ENCODE measurements at places on chromosomes 3 and 15.

GRCh38 chr3:17354341-17354740, 388.1 kb downstream of the TBC1D5 start:
- DNase-seq: no peak

DNA sequence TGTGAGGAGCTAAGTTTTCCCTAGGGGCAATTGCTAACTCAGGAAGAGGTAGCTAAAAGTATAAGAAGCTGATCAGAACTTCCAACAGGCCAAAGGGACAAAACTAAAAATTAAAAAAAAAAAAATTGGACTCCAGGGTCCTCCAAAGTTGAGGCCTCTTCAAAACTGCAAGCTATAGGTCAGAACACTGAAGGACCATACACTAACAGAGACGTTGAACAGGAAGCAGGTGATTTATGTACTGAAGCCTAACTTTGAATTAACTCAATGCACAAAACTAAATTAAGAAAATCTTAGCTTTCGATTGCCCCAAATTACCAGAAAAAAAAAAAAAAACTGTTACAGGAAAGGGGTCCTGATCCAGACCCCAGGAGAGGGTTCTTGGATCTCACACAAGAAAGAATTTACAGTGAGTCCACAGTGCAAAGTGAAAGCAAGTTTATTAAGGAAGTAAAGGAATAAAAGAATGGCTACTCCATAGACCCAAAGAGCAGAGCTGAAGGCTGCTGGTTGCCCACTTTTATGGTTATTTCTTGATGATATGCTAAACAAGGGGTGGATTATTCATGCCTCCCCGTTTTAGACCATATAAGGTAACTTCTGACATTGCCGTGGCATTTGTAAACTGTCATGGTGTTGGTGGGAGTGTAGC, 442.8 kb upstream of the NECTIN3 start:
- no peak for DNase-seq

DNA sequence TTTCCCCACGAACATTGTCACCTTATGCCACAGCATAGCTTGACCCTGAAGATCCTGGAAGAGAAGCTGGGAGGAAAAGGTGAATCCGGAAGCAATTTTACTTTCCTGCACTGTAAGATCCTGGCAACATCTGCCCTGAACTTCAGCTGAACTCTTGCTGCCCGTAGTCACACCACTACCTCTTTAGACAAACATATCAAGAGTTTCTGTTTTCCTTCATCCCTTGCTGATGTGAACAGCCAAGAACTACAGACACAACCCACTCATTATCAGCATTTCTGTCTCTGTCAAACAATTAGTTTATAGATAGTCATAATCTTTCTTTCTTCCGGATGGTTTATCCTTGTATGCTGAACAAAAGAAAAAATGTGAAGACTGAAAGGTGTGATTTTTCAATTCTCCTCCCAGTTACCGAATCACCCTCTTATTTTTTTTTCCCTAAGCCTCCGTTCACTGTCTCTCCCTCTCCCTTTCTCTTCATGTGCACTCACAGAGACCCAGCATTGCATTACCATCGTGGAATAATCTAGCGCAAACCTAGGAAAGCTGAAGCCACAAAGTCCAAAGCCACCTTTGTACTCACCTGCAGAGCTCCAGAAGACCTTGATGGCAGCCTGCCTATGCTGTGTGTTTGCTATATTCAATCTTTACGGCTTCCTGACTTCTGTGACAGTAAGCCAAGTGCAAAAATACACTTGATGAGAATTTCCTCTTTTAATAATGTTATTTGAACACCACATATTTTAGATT, 229.2 kb downstream of the CDIN1 start:
- no peak for DNase-seq

GRCh38 chr15:62886431-62887071, 156.0 kb upstream of the TPM1 start:
- DNase-seq: peak; percentile 55

GRCh38 chr3:16415911-16416476, 97.5 kb downstream of the RFTN1 start:
- DNase-seq: no peak

GRCh38 chr3:8647137-8647985, 2.8 kb upstream of the SSUH2 start:
- DNase-seq: no peak

DNA sequence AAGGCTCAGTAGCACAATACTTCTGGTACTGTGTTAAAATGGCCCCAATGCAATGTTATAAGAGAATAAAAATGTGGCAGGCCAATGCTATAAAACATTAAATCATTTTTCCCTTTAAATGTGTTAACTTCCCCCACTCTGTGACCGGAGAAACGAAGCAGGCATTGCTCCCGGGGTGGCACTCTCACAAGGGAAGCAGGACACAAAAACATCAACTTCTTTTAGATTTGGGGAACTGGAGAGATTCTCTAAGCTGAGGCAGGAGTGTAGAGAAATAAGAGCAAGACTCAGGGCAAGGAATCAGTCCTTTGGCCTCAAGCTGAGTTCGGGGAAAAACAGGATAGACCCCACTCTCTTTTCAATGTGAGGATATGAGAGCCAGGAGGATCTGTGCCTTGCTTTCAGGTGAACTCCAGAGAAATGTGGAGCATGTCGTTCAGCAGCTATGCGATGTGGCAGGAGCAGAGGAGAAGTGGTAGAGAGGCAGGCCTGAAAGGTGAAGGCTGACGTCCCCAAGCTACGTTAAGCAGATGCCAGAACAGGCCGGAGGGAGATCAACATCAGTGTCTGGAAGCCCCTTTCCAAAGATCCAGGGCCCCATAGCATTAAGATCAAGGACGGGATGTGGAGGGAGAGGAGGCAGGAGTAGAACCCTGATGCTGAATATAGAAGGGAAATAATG, 160.2 kb downstream of the PLD1 start:
- DNase-seq: no peak

- no peak for DNase-seq
Measured at GRCh38 chr15:63860155-63860554, 26.4 kb upstream of the HERC1 start.

DNA sequence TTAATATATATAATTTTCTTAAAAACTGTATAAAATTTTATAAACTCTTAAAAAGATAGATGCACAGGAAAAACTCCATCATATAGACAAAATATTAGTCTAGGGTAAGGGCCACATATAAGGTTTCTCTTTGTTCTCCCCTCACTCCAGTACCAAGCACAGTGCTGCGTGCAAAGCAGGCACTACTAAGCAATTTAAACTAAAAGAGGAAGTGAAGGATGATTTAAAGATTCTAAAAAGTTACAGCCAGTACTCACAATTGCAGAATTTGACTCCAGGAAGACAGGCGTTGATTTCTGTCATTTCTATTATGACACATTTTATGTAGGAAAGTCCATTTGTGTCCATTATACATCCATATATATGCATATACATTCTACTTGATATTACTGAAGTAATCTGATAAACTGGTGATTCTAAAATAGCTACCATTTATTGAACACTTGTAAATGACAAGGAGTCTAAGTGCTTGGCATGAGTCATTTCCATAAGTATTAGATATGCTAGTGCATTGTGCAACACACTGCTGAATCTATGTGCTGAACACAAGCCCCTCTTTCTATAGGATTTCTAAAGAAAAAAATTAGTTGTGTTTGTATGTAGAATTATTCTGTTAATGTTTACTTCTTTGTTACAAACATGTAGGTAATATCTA, 785.5 kb upstream of the ARRDC4 start:
- no peak for DNase-seq

- no peak for DNase-seq
Measured at GRCh38 chr3:95289295-95289694, 1226.4 kb downstream of the NSUN3 start.

GRCh38 chr3:100709842-100710260, 557 bp downstream of the TFG start:
- DNase-seq: peak; percentile 67

DNA sequence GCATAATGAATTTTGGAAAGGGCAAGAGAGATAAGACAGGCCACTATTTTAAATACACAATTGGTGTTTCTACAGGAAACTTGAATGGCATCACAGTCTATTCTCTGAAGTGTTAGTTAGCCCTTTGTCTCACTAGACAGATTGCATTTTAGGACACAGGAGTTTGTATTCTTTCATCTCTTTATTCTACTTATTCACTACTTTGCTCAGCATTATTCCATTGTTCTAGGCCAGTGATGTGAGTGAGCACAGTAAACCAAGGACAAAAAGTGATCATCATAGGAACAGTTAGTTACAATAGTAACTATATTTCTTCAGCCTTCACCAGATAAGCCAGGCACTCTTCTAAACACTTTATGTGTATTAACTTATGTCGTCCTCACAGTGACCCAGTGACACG, 150.2 kb upstream of the SLCO3A1 start:
- no peak for DNase-seq

- no peak for DNase-seq
Measured at GRCh38 chr3:175489406-175489805, 630.3 kb downstream of the NAALADL2 start.

- no peak for DNase-seq
Measured at GRCh38 chr15:54212635-54213034, 234.4 kb downstream of the UNC13C start.

- no peak for DNase-seq
Measured at GRCh38 chr15:78695854-78696253, 54.8 kb upstream of the CHRNB4 start.

GRCh38 chr15:57003418-57003817, 85.0 kb downstream of the TCF12 start:
- no peak for DNase-seq

DNA sequence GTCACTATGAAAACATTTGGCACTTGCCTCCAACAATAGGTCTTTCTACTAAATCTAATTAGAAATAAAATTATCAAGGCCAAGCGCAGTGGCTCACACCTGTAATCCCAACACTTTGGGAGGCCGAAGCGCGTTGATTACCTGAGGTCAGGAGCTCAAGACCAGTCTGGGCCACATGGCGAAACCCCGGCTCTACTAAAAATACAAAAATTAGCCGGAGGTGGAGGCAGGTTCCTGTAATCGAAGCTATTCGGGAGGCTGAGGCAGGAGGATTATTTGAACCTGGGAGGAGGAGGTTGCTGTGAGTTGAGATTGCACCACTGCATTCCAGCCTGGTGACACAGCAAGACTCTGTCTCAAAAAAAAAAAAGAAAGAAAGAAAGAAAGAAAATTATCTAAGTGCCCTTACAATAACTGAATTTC, 1.6 kb upstream of the PLD1 start:
- DNase-seq: no peak

- DNase-seq: no peak
Measured at GRCh38 chr3:27554706-27555105, 70.5 kb upstream of the SLC4A7 start.

DNA sequence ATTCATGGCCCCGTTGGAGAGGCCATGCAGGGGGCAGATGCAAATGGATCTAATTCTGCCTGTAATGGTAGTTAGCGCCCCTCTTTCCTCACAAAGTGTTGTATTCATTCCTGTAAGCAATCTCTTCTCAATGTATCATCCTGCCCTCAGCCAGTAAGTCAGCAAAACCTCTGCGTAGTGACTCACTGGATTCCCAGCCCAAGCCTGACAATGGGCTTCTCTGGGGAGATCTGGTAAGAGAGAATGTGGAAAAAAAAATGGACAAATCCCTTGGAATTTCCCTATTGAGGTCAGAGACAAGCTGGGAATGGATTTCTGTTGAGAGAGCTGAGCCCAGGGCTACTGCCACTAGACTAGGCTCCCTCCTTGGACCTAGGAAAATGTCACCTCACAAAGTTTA, 25.4 kb downstream of the ADPGK start:
- DNase-seq: no peak

- no peak for DNase-seq
Measured at GRCh38 chr3:108342837-108343486, 46.6 kb downstream of the HHLA2 start.

GRCh38 chr3:49416867-49417266, 4.6 kb downstream of the TCTA start:
- DNase-seq: no peak

GRCh38 chr3:195711813-195712534, 8.8 kb upstream of the MUC20 start:
- DNase-seq: no peak

DNA sequence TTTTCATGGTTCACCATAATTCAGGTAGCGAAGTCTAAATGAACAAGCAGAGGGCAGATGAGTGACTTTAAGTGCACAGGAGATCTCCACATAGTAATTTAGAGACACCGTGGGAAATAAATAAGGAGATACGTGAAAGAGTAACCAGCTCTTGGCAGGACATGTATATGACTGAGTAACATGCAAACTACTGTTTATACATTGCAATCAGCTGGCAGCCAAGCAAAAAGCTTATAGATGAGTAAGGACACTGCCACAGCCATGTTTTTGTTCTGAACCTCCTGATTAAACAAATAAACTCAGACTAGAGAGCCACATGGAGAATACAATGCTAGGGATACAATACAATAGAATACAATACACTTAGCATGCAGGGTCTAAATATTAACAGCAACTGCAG, 252.4 kb downstream of the FHIT start:
- DNase-seq: no peak

- DNase-seq: no peak
Measured at GRCh38 chr3:128464188-128464587, 2.5 kb downstream of the DNAJB8 start.

- DNase-seq: no peak
Measured at GRCh38 chr3:39295184-39295775, 15.4 kb upstream of the CX3CR1 start.

DNA sequence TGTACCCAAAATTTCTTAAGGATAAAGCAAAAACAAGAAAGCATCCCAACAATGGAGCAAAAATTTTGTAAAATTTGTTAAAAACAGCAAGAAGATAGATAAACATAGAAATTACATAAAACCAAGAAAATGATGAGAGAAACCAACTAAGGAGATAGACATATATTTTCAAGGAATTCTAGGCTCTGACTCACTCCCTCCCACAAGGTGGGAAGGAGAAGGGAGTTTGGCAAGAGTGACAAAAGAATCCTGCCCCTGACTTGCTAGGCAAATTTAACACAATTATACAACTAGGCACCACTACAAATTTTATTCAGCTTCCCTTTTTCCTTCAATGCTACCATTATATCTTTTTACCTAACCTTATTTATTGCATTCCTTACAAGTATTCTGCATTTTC, 70.9 kb downstream of the MYO9A start:
- no peak for DNase-seq

DNA sequence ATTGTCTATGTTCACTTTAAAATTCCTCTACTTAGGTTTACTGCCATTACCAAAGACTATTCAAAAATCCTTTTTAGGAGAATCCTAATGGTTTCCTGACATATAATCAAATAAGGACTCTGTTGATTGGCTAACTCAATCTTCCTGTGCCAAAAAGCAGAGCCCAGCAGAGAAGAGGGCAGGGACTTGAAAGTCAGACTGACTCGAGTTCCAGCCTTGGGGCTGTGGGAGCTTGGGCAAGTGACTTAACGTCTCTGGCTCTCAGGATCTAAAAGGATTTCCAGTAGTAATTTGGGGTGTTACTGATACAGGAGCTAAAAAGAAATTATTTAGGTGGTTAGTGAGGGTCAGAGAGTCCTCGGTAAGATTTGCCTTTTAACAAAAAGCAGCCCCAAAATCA, 10.9 kb downstream of the CCR5 start:
- DNase-seq: no peak

- no peak for DNase-seq
Measured at GRCh38 chr15:99249270-99249841, at the start of gene TTC23. TTC23 (minus strand) TSS chr15:99249581; CDS start chr15:99228712, 20,869 bp downstream.

GRCh38 chr3:45946875-45947274, 3.6 kb downstream of the CXCR6 start:
- no peak for DNase-seq
